ENCODE measurements at places on chromosomes 5 and 9.

DNA sequence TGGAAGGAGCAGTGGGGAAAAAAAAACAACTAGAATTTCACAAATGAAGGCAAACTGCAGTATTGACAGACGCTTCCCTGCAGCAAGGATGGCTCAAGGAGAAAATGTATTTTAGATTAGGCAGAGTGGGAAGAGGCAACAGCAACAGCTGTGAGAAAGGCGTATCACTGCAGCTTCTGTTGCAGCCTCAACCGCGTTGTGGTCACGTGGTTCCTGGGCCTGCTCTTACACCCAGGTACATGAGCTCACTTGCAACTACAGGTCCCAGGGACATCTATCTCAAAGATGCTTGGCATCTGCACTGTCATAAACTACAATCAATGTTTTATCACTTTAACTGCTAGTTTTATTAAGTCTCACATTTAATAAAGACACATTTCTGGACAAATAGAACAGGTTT is 36.0 kb upstream of the GOLM1 start:
- DNase-seq: no peak

GRCh38 chr5:14741131-14741530 is 76.6 kb downstream of the OTULIN start:
- DNase-seq: no peak

DNA sequence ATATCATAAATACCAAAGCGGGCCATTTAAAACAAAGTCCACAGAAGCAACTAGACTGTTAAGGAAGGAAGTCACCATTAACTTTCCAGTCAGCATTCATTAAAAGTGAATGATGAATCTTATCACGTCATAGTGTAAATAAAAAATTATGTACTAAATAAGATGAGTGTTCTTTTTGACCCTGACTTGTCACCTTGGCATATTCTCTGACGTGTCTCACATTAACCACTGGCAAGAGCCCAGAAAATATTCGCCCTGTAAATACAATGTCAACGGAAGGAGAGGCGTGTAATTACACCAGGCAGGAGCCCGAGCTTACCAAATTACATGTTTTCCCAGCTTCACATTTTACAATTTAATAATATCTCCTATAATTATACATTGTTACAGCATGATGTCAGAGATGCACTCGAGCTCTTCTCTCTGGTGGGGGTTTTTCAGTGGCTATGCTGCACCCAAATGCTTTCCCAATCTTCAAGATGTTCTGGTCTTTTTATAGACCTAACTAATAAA is 29.3 kb upstream of the UBE2QL1 start:
- no peak for DNase-seq

- no peak for DNase-seq
Measured at GRCh38 chr5:55895346-55895745, 44.2 kb downstream of the IL31RA start.

- no peak for DNase-seq
Measured at GRCh38 chr5:61251874-61252642, 80.0 kb upstream of the ZSWIM6 start.

- DNase-seq: peak; percentile 4
Measured at GRCh38 chr5:145697251-145697990, 137.7 kb downstream of the PRELID2 start.

- no peak for DNase-seq
Measured at GRCh38 chr5:135116160-135116561, 82.1 kb upstream of the PITX1 start.

- no peak for DNase-seq
Measured at GRCh38 chr5:2615917-2616316, 135.6 kb downstream of the IRX2 start.

- DNase-seq: peak; percentile 83
Measured at GRCh38 chr5:157464519-157465171, 4.6 kb downstream of the NIPAL4 start.

DNA sequence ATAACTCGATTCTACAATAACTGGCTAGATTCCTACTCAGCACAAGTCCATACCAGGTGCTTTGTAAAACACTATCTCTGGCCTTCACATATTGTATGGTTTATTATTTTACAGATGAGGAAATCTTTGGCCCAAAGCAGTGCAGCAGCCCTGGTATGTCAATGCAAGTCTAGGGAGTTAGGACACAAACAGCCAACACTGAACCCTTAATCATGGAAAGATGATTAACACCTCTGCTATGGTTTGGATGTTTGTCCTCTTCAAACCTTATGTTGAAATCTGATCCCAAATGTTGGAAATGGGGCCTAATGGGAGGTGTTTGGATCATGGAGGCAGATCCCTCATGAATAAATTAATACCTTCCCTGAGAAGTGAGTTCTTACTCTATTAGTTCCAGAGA is 76.6 kb downstream of the MAPKAP1 start:
- DNase-seq: no peak

DNA sequence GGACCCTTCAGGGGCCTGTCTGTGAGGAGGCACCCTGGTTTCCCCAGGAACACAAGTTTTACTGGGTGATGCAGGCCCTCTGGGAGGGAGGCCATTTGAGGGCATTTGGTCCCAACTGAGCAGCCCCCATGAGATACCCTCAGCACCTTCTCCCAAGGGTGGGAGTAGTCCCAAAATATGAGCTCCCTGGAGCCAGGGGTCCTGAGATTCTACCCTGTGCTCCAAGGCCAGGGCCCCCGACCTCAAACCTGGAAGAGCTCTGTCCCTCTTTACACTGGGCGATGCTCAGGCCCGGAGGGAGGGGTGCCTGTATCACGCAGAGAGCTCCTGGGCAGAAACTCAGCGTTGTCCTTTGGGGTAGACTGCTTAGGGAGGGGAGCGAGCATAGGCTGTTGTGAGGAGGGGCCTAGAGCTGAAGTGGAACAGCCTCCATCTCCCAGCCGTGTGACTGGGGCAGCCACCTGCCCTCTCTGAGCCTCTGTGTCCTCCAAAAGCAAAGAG is 64.0 kb upstream of the SYNPO start:
- no peak for DNase-seq

GRCh38 chr9:125447202-125447802 is 185.7 kb downstream of the GAPVD1 start:
- DNase-seq: no peak

DNA sequence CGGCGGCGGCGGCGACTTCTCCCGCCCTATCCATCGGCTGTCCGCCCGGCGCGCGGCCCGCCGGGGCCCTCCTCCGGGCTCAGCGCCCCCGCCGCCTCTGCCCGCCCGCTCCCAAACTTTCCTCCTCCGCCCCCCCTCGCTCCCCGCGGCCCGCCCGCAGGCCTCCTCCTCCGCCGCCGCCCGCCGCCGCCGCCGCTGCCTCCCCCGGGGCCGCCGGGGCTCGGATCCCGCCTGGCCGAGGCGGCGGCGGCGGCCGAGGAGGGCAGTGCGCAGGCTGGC is 460 bp upstream of the PBX3 start:
- no peak for DNase-seq

- no peak for DNase-seq
Measured at GRCh38 chr5:5316334-5316733, 106.1 kb upstream of the ICE1 start.

- DNase-seq: no peak
Measured at GRCh38 chr5:112276991-112277390, 142.1 kb downstream of the EPB41L4A start.

Measured in GM04503 (cell line).